Right hindlimb (tissue), 1 donor: ENCODE measurements at places on chromosomes 4 and X.
A peak's percentile ranks its signal among the peaks of the same experiment; 100 is the strongest.

DNA sequence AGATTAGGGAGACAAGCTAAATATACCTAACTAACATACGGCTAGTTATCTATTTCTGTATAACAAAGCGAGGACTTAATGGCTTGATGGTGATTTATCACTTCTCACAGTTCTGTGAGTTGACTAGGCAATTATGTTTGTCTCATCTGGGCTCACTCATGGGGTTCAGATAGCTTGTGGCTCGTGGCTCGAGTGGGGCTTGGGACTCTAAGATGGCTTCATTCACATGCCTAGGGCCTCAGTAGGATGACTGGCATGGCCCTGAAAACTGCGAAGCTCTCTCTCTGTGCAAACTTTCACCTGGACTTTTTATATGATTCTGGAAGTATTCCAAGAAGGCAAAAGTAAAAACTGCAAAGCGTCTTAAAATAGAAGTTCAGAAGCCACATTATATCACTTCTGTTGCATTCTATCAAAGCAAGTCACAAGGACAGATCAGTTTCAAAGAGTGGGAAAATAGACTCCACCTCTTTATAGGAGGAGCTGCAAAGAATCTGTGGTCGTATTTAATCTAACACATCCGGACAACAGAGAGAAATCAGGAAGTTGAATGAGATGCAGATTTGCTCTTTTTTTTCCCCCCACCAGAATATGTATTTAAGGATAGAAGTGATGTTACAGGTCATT lies 491.2 kb downstream of the INPP4B start:
- no peak for DNase-seq

GRCh38 chrX:45840411-45840950 lies 639.8 kb upstream of the DIPK2B start:
- DNase-seq, result no peak

DNA sequence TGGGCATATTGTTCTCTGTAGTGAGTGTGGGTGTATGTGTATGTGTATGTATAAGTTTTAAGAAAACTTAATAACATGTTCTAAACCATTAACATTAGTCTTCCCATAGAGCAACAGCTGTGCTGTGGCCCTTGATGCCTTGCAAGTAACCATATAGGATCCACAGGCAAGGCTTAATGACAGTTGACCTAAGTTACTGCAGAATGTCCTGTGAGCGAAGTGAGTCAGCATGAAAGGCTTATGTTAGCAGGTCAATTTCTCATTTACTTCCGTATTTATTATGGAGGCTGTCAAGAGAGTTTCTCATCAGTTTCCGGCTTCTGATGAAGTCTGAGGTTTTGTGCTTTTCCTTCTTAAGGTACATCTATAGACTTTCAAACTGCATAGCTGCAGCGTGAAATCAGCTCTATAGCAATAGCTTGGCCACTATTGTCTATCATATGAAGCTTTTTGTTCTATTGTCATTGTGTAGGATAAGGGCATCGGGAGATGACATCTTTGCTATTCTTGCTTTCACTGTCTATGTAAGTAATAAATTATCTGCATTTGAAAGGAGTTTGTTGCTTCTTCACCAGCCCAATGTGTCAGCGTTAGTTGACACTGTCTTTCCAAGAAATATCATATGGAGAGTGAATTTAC lies 1153.4 kb upstream of the AGA start:
- DNase-seq, result no peak

- no peak for DNase-seq
Measured at GRCh38 chrX:10231461-10231860, 74.7 kb downstream of the CLCN4 start.

DNA sequence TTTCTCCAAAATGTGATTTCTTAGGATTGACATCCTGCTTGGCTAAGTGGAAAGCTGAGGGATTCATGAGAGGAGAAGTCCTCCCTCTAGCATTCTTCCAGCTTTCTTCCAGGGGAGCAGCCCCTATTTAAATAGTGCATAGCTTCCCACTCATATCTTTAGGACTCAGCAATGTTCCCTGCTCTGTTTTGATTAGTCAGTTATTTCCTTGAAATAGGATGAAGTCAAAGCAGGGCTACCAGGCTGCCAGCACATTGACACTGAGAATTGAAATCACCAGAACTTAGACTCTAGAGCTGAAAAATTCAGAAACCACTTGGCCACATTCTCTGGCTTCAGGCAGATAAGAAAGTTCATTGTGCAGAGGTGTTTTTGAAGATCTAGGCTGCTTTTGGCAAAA lies 74.7 kb upstream of the SMAD1 start:
- no peak for DNase-seq

DNA sequence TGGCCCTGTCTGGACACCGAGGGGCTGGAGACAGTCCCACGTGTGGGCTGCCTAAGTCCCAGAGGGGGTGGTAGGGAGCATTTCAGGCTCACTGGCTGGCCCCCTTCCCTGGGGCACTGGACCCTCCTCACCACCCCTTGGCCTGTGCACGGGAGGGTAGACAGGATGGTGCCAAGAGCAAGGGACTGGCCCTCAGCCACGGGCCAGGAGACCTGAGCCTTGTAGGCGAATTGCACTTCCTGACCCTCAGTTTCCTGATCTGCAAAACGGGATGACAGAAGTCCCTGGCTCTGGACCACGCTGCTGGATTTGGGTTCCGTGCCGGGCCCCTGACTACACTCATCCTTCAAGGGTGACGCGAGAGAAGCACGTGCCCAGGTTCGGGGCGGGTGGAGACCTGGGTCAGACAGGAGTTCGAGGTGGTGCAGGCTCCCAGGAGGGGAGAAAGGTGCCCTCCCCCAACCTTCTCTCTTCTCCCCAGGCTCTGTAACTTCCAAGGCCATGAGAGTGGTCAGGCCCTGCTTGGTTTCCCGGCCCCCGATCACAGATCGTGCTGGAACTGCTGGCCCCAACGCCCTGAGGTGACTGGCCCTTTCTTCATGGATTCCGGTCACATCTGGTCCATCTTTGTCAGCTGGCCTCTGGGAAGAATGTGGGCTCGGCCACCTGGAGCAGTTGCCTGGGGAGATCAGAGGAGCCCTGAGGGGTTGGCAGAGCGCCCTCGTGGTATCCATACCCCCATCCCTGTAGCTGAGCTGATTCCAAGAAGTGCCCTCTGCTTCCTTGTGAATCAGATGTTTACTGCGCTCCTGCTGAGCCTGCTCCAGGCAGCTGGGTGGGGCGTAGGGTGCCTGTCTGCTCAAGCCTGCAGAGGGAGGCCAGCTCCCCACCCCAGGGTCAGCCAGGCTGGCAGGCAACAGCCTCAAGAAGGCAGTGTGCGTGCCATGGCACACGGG lies 3.3 kb downstream of the SH3BP2 start:
- peak; percentile 29 for DNase-seq

DNA sequence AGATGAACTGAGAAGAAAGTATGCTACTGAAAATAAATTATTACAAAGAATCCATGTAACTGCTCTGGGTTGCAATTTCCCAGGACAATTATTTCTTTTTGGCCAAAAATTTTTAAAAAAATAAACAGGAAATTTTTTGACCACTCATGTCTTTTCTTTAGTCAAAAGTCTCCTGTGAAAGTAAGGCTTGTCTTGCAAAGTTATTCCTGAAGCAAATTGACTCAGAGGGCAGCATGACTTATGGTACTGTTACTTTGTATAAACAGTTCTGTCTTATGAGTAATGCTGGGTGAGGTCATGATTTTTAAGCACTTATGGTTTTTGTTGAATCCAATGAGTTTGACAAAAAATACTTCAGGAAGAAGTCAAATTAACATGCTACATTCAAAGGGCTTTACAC lies 292.8 kb upstream of the ARSJ start:
- no peak for DNase-seq

- DNase-seq, result no peak
Measured at GRCh38 chr4:99252746-99253145, 33.7 kb upstream of the ADH6 start.

GRCh38 chr4:93063325-93063724 lies 759.6 kb downstream of the GRID2 start:
- DNase-seq, result no peak

DNA sequence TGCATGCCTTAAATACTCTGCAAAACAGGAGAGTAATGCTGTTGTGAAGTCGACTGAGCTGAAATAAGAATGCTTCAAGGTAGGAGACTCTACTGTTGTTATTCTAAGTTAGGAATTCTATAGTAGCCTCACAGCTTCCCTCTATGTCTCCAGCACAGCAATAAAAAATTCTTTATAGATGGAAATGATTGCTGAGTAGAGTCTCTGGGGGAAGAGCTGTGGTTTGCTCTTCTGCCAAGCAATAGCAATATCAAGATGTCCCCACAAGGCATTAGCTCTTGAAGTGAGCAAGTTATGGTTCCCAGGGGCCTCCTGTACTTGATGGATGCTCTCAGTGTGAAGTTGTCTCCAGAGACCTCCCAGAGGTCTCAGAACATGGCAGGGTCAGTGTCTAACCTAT lies 880.6 kb upstream of the FRG1 start:
- no peak for DNase-seq

DNA sequence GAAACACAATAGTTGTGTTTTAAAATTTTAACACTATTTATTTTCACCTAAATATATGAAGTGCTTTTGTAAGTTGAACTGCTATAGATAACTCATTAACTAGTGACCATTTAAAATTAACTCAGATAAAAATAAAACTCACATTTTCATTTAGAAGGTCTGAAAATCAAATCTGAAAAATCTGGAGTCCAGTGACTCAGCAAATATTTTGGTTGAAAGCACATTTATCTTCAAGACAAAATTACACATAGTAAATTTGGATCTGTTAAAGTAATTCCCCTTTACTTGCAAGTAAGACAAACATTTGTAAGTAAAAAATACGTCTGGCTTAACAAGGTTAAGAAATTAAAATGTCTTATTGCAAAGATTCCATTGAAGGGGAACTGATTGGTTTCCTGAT lies 589.1 kb downstream of the TRIML1 start:
- no peak for DNase-seq

DNA sequence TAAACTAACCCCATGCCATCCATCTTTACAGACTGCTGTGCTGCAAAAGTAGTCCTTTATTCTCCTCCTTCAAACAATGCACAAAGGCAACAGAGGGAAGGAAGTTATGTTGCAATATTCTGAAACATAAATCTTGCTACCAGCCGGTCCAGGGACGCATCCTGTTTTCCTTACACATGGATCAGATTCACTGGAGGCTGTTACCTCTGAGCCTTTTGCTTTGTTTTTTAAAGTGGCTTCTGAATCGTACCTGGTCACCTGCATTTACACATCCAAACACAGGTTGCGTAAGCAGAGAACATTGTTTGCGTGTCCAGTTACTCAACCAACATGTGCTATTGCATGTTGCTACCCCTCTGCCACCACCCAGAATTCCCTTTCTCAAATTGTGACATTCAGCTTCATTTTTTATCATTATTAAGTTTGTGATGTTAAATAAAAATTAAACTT lies 8.8 kb downstream of the PPARGC1A start:
- no peak for DNase-seq

DNA sequence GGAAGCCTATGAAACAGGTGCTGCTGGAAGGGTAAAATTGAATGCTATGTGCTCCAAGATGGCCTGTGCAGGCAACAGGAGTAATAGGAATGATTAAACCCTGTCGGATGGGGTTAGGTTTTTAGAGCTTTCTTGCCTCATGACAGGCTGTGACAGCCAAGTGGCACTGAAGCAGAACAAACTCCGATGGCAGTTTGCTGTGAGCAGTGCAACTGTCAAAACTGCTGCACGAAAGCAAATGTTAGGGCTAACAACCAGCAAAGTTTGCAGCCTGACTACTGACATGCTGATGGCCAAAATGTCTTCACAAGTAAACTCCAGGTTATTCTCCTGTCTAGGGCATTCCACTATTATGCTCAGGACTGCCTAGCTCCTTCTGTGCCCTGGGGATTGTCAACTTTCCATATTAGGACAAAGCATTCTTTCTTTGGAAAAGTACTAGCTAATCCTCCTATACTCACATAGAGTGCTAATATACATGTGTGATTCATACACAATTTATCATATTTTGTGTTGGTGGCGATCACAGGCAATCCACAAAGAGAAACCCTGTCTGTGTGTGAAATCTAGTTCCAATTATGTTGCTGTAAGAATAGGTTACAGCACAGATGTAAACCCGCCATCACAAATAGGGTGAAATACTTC lies 486.6 kb upstream of the TENM3 start:
- no peak for DNase-seq
